ENCODE measurements at places on chromosomes 2 and 18.
A peak's percentile ranks its signal among the peaks of the same experiment; 100 is the strongest.

- no peak for DNase-seq
Measured at GRCh38 chr18:38262661-38263060, 697.1 kb upstream of the CELF4 start.

- no peak for DNase-seq
Measured at GRCh38 chr2:129728035-129728972, 251.2 kb upstream of the RAB6C start.

DNA sequence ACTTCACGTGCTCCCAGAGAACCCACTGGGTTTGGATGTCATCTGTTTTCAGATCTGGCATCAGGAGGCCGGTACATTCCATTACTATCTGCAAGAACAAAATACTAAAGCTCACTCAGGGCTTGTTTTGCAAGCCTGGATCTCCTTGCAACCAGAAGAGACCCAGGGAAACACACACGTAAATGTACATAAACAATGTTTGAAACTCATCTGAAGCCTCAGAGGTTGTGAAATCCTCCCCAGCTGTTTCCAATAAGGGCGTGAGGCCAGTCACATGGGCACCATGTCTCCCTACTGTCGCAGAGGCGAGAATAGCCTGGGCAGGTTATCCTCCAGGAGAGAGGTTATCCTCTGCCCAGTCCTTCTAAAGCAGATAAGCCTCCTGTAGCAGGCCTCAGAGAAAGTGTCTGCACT is 186.9 kb downstream of the GFPT1 start:
- DNase-seq = no peak

- no peak for DNase-seq
Measured at GRCh38 chr2:172702451-172702850, 33.2 kb upstream of the RAPGEF4 start.

GRCh38 chr2:221143231-221143630 is 428.9 kb downstream of the EPHA4 start:
- no peak for DNase-seq

GRCh38 chr18:51193621-51194287 is 3.7 kb downstream of the MEX3C start:
- no peak for DNase-seq

GRCh38 chr2:97970293-97971060 is 25.3 kb downstream of the TMEM131 start:
- DNase-seq = no peak

DNA sequence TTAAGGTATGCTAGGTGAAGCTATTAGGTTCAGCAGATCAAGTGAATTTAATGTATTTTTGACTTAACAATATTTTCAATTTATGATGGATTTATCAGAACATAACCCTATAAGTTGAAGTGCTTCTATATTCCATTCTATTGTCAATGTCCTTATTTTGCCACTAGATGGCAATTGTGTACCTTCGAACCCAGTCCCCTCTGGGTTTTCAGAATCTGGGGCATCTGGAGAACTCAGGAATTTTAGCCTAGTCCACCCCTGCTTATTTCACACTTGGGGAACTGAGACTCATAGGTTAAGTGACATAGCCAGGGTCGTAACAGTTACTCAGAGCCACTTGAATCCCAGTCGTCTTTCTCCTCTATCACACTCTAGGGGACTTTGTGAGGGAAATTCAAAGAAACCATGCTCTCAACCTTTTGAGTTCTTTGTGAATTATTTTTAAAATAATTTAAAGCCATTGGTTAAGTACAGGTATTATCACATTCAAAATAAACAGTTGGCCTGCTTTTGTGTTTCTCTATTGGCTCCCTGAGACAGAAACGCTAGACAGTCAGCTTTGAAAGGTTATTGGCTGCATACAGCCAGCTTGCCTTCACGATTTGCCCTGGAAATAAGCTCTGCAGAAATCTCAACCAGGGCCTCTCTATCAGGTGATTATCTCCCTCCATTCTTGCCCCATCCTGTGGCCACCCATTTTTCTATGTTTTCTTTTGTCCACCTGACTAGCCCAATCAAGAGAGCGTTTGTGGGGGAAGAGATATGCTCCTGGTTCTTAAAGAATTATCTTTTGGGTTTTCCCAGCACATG is 145.0 kb downstream of the TTC27 start:
- DNase-seq = no peak

GRCh38 chr18:9613550-9614400 is 584 bp downstream of the PPP4R1 start:
- DNase-seq = peak; percentile 22
